OCI-M1 (cell line): ENCODE measurements at places on chromosomes 2 and 18.

DNA sequence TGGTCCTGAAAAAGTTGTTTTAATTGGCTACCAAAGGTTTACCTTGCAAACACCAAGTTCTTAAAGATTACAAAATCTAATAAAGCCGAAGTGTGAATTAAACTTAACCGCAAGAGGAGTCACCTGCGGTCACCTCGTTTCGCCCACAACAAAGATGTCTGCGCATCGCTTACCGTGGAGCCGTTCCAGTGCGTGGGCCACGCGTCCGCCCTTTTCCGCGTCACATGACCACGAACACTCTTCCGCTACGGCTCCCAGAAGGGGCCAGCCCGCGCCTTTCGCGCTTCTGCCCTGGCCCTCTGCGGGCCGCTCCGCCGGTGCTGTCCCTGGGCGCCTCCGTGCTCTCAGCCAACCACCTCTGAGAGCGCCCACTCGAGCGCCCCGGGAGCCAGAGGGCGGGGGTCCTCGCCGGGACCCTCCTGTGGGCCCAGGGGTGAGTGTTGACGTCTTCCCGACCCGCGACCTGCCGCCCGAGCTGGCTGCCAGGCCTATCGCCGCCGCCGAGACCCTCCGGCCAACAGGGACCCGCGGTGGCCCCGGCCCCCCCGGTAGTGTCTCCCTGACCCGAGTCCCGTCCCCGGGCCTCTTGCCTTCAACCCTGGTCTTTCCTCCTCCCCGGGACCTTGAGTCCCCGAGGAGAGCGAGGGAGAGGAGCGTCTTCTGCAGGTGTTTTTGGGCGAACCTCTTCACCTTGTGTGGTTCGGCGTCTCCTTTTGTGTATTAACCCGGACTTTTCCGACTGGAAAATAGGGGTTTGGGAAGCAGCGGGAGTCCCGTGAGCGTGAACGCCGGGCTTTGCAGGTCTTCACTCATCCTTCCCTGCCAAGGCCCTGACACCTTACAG lies at the start of gene MFF:
Gene MFF, plus strand, starts transcription at position 257 of the 844 bp plus-strand sequence. CDS start 5,415 bp downstream, outside the sequence.
- peak; percentile 95 for DNase-seq

DNA sequence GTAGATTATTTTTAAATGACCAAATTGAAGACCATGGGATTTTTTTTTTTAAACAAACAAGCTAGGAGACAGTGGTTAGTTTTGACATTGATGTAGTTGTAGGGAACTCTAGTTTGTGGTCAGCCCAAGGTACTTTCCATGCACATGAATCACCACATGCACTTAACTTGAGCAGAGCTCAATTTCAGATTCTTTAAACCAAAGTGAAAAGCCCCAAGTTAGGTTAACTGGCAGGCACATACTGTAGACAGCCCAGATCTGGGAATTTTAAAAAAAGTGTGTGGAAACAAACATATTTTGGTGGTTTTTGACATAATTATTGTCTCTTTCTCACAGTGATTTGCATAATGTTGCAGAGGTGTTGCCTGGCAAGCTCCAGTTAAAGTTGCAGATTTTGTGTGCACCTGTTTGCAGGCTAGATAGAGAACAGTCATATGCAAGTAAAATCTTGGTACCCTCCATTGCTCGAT lies 88.4 kb downstream of the BCL2L11 start:
- DNase-seq, result peak; percentile 31

- no peak for DNase-seq
Measured at GRCh38 chr18:74942319-74942910, 266.5 kb downstream of the PTGR3 start.

DNA sequence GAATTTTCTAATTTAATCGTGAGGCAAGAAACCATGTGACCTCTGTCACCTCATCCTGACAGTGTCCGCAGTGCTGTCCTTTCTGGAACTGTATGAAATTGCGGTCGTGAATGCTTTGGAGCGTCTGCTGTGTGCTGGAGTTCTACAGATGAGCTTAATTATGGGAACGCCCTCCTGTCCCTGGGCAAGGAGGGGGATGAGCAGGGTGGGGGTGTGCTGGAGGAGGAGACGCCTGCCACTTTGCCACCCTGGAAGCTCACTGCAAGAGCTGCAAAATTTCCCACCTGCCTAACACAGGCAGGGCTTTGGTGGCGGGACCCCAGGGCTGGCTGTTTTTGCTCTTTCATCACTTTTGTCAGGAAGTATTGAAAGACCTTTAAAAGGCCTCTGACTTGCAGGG lies 6.5 kb downstream of the LPIN1 start:
- DNase-seq, result no peak

GRCh38 chr2:204670124-204670523 lies 124.8 kb downstream of the PARD3B start:
- DNase-seq, result peak; percentile 16

- no peak for DNase-seq
Measured at GRCh38 chr2:72023678-72024390, 123.8 kb downstream of the CYP26B1 start.

- no peak for DNase-seq
Measured at GRCh38 chr2:167140330-167140729, 252.1 kb downstream of the XIRP2 start.

- peak; percentile 70 for DNase-seq
Measured at GRCh38 chr2:105380432-105381100, 18.3 kb downstream of the FHL2 start.

DNA sequence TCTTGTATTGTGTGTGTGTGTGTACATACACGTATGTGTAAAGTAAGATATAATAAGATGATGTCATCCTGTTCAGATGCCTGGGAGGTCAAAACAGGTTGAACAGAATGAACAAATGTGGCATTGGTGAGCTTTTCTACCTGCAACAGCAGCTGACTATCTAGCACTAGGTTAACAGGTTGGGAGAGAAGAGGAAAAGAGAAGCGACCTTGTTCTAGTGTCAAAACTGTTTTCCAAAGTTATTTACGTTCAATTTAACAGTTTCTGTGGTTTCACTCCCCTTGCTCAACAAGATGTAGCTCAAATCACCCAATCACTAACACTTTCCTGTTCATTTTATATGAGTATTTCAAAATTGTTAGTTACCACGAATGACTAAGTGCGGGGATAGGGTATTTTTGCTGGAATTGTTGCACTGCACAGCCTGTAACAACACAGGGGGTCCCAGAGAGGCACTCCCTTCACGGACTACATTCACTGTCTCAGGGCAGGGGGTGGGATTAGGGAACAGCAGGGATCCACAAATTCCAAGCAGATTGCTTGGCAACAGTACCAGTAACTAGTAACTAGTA lies 67.5 kb upstream of the DTNB start:
- no peak for DNase-seq

GRCh38 chr2:10392951-10393639 lies 55.0 kb downstream of the ODC1 start:
- DNase-seq, result peak; percentile 76

GRCh38 chr2:37318401-37318800 lies 6.2 kb downstream of the PRKD3 start:
- DNase-seq, result no peak

DNA sequence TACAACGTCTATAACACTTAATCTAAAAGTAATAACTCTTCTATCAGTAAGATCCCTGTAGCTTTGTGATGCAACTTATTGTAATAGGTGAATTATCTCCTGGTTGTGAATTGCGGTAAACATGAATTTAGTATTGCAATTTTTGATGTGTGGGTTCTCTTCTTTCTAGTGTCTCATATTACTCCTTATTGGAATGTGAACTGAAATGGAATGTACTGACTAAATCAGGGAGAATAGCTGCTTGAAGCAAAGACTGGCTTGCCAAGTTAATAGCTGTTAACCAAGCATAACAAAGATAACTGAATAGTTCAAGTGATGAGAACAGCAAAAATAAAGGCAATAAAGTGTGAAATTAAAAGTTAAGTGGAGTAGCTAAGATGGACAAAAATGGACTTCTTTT lies 60.5 kb upstream of the TFPI start:
- no peak for DNase-seq

DNA sequence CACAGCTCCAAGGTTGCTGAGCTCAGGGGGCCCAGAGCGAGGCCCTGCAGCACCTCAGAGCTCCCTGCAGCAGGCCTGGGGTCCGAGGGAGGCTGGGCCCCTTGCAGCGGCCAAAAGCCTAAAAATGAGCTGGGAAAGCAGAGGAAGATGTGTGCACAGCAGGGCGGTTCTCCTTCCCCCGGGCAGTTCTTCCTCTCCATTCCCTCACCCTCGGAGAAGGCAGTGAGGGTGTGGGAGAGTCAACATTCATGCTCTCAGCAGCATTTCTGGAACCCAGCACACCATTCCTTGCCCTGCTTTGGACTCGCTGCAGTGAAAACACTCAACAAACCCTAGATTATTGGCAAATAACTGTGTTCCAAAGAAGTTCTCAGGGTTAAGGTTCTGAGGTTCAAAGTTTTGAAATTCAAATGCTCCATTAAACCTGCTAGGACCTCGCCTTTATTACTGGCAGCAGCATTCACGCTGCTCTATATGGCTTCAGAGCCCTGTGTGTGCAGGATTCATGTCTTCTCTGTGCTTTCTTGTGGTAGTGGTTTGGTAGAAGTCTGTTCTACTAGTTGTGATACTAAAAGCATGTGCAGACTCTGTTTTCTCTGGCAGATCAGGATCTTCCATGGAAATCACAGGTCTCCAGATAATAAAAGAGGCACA lies 79.1 kb downstream of the CTIF start:
- no peak for DNase-seq

- DNase-seq, result no peak
Measured at GRCh38 chr2:180876506-180876905, 103.9 kb upstream of the UBE2E3 start.

GRCh38 chr2:13334545-13334944 lies 617.8 kb downstream of the TRIB2 start:
- no peak for DNase-seq

- no peak for DNase-seq
Measured at GRCh38 chr2:8475349-8476031, 206.4 kb upstream of the ID2 start.

GRCh38 chr2:25125976-25126375 lies 42.4 kb downstream of the POMC start:
- no peak for DNase-seq

- no peak for DNase-seq
Measured at GRCh38 chr18:75214332-75214690, 3.7 kb downstream of the TSHZ1 start.

DNA sequence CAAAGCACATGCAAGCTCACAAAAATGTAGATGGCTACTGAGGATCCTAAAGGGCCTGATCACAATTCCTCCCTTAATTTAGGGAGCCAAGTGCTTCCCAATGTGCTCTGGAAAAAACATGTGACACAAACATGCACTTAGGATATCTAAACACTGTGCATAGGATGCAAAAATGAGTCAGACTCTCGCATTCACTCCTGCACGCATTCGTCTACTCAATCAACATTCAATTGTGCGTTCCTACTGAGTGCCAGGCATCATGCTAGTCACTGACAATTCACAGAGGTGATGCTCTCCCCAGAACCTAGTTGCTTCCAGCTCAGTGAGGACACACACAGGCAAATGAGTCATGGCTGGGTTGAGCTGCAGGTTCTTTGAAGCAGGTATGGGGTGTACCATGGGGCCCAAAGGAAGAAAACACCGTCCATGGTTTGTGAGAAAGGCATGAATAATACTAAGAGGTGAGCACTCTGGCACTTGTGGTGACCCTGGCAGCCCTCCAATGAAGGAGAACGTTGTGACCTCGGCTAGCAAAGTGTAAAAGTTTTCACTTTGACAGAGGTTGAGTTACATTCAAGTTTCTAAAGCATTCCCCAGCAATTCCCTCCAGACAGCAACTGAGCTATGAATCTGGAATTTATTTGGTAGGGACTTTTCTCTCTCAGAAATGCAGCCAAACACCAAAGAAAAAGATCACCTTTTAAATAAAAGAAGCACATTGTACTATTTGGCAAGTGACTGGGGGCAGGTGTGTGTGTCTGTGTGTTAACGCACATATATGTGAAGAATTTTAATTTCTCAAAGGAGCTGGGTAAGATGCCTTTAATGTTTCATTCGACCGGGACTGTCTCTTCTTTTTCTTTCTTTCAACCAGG lies 173.3 kb downstream of the ALPK2 start:
- no peak for DNase-seq

DNA sequence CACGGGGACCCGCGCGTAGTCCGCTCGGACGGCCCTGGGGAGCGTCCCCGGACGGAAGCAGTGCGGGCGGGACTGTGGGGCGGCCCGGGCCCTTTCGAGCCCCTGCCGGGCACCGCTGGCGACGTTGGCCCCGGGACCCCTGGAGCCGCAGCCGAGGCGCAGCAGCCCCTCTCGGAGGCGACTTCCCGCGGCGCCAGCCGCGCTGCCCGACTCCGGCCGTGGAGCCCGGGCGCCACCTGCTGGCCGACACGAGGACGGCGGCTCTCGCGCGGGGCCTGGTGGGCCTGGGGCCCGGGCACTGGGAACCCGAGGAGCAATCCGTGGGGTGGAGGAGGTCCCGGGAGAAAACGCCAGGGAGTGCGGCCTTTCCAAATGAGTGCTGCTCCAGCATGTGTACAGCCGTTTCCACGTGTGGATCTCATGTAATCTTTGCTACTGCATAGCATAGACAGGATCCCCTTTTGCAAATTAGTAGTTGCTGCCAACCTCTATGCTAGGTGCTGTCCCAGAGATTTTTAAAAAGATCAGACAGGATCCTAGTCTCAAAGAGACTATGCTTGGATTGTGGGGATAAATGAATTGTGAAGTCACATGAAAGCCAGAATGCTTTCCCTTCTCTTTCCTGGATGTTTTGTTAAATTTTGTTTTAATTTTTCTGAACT lies 4.0 kb downstream of the ID2 start:
- DNase-seq, result peak; percentile 76

GRCh38 chr18:45059695-45060094 lies 379.0 kb downstream of the SETBP1 start:
- DNase-seq, result peak; percentile 90

DNA sequence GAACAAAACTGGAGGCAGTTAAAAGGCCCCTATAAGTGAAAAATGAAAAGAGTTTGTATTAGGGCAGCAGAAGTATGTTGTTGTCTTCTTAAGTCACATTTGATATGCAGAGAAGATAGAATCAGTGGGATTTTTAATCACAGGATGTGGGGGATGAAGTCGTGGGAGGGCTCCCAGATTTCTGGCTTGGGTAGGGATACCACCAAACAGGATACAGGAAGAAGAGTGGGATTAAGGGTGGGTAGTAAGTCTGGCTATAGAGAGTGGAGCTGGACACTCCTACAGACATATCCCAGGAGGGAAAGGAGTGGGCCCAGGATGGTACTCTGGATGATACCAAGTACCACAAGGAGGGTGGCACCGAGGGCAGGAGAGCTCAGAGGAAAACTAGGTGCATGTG lies 99.3 kb downstream of the GAREM1 start:
- no peak for DNase-seq

DNA sequence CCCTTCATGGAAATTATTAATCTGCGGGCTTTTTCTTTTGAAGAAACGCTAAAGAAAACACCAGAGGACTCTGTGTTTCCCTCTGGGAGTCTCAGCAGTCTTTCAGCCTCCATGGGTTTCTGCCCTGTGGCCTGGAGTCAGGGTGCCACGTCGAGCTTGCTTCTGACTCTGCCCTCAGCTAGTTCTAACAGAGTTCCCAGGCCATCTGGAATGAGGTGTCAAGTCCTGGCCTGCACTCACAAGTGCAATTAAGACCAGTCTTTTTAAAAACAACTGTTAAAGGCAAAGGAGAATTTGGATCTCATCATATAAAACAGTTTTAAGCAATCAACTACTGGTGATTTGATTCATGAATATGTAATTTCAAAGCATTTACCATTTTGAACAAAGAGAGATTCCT lies 157.3 kb downstream of the RHBDD1 start:
- no peak for DNase-seq
